ENCODE measurements at places on chromosomes 4 and X.

DNA sequence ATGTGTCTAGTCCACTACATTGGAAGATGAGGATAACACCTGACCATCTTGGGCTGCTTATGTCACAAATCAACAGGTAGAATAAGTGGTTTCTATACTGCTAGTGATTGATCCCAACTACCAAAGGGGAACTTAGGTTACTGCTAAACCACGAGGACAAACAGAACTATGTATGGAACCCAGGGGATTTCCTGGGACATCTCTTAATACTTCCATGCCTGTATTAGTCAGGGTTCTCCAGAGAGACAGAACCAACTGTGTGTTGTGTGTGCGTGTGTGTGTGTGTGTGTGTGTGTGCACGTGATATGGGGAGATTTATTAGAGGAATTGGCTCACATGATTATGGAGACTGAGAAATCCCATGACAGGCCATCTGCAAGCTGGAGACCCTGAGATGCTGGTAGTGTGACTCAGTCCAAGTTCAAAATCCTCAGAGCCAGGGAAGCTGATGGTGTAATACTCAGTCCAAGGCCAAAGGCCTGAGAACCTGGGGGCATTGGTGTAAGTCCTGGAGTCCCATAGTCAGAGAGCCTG, 16.2 kb upstream of the AFF1 start:
- DNase-seq: no peak

- no peak for DNase-seq
Measured at GRCh38 chrX:150774798-150775568, 81.8 kb downstream of the MTMR1 start.

GRCh38 chr4:87069037-87069742, 134.4 kb downstream of the AFF1 start:
- no peak for DNase-seq

DNA sequence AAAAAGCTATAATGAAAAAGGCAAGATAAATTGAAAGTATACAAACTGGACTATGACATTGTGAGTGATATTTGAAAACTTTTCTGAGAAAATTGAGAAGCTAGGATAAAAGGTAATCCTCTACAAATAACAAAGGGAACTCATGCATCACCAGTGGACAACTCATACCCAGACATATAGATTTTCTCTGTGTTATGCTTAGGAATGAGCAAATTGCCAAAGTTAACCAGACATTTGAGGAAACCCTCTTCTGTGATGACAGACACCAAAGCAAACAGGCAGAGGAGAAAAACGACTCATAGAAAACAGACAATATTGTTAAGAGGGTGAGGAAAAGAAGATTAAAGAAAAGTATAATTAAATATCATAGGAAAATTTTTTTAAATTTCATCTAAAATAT, 186.5 kb downstream of the MAB21L2 start:
- no peak for DNase-seq

DNA sequence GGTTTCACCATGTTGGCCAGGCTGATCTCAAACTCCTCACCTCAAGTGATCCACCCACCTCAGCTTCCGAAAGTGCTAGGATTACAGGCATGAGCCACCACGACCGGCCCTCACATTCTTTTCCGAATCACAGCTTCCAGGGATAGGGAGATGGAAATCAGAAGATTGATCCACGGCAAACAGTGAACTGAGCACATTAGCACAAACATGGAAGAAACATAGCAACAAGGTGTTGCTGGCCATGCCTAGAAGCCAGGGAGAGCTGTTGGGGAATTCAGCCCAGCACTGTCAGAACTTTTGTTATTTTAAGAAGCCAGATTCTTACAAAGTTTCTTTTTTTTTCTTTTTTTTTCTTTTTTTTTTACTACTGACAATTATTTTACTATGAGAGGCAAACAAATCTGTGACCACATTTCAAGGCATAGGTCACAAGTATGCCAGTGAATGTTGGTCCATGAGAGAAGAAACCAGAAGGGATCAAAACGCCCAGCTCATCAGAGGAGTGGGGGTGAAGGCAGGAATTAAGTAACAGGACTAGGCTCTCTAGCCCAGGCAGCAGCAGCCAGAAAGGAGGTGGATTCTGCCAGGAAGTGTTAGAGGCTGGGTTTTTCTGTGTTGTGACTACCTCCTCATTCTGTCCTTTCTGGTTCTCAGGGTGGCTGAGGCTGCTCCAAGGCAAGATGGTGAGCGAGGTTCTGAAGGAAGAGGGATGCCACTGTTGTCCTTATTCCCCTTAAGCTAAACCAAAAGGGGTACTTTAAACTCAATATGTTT, 44.1 kb downstream of the TEC start:
- DNase-seq: no peak

DNA sequence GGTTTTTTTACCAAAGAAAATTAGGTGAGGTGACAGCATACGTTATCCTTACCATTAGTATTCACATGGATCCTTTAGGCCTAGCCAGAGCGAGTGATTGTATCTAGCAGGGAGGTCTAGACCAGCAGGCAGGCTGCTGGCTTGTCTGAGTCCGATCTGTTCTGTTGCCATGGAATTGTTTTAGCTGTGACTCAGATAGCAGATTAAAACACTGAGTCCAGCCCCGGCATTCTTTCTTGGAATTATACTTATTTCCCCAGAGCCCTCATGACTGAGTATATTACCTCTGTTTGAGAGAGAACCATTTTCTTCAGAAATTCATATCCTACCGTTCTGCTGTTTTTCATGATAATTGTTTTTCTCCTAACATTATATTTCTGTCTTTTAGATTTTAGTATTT, 37.4 kb downstream of the OCRL start:
- no peak for DNase-seq

GRCh38 chr4:26942871-26943270, 82.2 kb downstream of the STIM2 start:
- DNase-seq: no peak

- no peak for DNase-seq
Measured at GRCh38 chr4:40858962-40859361, 109.2 kb downstream of the NSUN7 start.

DNA sequence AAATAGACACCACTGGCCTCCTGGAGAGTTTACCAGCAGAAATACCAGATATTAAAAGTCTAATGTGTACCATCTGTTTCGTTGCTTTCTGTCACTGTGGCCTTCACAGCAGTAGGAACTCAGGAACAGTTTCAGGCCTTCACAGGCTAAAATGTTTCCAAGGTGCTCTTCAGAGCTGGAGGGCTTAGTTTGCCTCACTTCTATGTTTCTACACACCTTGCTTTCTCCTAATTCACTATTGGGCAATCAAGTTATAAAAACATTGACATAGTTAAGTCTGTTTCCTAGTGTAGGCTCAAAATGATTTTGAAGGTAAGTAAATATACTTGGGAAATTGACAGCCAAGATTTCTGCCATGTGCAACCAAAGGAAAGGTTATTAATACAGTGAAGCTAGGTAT, 258.6 kb downstream of the TEX13A start:
- no peak for DNase-seq

DNA sequence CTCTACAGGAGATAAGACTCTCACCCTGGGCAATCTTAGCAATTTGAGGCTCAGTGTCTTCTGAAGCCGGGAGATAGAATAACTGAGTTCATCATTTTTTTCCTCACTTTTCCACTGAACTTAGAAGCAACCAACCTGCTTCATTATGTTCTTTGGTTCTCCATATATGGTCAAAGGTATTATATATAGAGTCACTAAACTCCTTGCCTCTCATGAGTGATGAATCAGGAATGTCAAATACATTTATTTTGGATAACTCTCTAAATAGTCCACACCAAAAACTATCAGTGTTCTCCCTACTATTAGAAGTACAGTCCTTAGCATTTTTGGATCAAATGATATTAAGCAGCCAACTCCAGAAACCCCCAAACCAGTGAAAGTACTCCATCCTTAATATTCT, 421.5 kb upstream of the EPHA5 start:
- no peak for DNase-seq

- no peak for DNase-seq
Measured at GRCh38 chr4:138308356-138308755, 66.2 kb upstream of the SLC7A11 start.

GRCh38 chrX:110162867-110163266, 155.0 kb downstream of the AMMECR1 start:
- DNase-seq: no peak

GRCh38 chr4:26613237-26613636, 29.4 kb downstream of the TBC1D19 start:
- no peak for DNase-seq

GRCh38 chr4:100826808-100827548, 309.2 kb upstream of the EMCN start:
- no peak for DNase-seq

GRCh38 chr4:11483046-11483445, 54.4 kb upstream of the HS3ST1 start:
- DNase-seq: no peak

DNA sequence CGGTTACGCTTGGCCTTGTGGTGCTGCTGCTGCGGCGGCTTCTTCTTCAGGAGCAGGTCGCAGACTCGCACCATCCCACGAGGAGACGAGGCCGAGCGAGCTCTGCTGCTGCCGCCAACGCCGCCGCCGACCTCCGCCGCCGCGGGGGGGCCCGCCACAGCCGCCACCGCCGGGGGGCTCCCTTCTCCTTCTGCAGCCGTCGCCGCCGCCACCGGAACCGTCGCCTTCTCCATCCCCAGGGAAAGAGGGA, 237 bp downstream of the ANKRD17 start:
- DNase-seq: no peak

DNA sequence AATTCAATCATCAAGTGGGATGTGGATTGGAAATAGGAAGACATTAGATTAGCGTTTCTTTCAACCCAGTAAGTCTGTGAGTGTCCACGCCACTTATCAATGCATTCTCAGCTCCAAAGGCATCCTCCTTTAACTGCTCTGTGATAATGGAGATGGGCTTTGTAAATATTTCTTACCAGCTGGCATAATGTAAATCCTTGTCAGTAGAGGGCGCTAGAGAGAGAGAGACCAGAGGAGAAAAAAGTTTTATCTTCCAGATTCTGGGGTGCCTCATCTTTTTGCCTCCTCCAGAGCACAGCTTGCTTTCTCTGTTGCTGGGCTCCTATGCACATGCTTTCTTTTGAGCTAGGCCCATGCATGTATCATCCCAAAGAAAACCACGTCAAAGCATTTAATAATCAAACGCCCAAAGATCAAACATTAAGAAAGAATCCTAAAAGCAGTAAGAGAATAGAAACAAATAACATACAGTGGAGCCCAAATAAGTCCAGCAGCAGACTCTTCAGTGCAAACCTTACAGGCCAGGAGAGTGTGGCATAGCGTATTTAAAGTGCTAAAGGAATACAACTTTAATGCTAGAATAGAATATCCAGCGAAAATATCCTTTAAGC, 9.6 kb upstream of the MTMR1 start:
- DNase-seq: no peak

DNA sequence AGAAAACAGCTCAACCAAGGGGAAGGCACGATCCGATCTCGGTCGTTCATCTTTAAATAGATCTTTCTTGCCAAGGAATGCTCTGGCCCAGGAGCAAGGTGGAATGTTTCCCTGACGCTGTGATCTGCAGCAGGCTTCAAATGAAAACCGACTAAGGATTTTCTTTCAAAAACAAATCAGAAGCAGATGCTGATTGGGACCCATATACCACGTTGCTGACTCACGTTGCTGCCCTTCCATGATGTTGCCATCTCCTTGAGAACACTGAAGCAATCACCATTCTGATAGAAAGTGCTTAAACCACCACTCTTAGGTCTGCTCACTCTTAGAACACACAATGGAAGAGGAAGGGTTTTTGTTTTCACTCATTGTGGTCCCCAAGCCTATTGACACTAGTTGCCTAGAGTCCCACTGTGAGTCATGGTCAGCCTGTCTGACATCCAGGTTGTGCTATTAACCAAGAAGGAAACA, 26.1 kb downstream of the LAMTOR3 start:
- no peak for DNase-seq

GRCh38 chr4:163484906-163485305, 9.6 kb upstream of the TMA16 start:
- peak; percentile 36 for DNase-seq

GRCh38 chr4:117814277-117815246, 219.7 kb upstream of the NDST3 start:
- no peak for DNase-seq

- DNase-seq: peak; percentile 77
Measured at GRCh38 chr4:8276358-8277240, 7.0 kb downstream of the HTRA3 start.

DNA sequence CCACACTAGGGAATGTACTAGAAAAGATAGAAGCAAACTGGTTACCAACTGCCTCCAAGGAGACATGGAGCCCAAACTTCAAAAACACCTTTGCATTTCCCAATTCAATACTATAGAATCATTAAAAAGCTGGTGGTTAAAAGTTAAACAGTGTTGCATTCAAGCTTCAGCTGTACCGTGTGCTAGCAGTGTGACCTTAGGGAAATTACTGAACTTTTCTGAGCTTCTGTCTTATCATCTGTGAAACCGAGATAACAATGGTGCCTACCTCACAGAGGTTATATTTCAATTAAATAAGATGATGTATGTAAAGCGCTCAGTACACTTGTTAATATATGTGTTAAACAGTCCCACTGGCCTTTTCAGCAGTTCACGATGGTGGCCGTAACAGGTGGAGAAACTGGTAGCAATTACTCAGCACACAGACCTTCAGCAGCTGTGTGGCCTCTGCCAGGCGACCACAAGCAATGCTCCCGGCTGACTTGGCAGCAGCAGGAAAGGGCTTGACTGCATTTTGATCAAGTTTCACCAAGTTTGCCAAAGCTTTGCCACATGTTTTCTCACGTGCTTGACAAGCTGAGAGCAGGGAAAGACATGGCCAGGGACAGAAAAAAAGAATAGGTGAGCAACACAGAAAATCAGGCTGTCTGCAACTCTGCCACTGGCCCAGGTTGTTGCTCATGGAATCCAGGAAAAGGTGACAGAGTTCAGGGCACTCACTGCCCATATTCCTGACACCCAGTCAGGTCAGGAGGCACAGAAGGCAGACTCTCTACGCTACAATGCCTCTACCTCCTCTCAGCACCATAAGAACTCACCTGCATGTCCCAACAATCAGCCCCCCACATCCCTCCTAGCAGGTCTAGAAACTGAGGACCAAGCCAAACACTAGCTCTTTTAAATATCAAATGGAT, 72.1 kb downstream of the PARM1 start:
- peak; percentile 50 for DNase-seq

DNA sequence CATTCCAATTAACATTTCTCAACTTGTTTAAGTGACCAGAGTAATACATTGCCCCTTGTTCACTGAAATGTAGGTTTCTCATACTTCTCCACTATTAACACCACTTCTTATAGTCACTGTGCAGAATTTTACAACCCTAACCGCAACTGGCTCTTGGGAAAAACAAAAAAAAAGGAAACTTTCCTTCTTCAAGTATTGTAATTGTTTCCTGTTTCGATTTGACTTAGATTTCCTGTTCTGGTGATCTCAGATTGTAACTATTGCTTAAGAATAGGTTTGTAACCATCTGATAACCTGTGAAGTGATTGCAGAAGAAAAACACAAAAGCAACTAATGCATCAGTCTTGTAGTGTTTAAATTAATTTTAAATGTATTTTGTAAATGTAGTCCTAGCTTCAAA, 594.7 kb upstream of the GALNT7 start:
- DNase-seq: no peak

DNA sequence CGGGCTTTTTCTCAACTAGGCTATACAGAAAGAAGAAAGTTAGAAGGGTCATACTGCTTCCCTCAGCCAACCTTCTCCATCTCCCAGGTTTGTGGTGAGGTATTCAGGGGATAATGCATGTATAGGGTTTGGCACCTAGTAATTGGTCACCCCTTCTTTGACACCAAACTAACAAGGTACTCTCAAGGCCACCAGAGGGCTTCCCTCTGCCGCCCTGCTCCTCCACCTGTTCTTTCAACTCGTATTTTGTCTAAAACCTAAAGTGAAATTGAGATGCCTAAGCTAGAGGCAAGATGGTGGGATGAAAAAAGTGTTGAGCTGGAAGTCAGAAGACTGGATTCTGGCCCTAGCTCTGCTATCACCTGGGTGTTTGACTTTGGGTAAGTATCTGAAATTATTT, 22.0 kb downstream of the CT47C1 start:
- DNase-seq: no peak
